ENCODE measurements at places on chromosomes 16 and 17.

- DNase-seq: no peak
Measured at GRCh38 chr17:80861418-80861815, 130.2 kb upstream of the CHMP6 start.

DNA sequence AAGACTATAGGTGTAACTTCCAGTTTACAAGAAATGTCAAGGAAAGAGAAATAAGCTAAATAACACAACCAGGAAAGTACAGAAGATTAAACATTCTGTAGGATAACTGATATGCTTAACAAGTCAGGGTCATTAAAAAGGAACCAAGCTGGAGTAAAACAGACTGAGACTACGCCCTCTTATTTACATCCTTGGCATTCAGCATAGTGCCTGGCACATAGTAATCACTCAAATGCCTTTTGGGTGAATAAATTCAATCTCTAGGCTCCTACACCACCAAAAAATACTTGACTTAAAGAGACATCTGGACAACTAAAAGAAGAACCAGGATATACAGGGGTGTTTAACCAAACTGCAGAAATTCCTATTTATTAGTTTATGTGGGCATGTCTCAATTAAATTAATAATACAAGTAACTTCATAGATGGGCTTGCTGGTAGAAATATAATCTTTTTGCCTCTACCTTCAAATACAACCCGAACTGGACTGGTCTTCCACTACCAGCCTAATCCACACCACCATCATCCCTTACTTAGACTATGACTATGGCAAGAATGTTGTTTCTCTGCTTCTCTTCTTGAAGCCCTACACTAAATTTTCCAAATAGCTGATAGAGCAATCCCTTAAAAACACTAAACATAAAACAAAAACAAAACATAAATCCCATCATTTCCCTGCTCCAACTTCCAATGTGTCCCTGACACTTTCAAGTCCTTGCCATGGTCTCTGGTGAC, 47.7 kb upstream of the ULK2 start:
- no peak for DNase-seq

- peak; percentile 72 for DNase-seq
Measured at GRCh38 chr17:74176546-74177001, 26.9 kb upstream of the RPL38 start.

- no peak for DNase-seq
Measured at GRCh38 chr17:61856035-61856434, 7.3 kb downstream of the BRIP1 start.

DNA sequence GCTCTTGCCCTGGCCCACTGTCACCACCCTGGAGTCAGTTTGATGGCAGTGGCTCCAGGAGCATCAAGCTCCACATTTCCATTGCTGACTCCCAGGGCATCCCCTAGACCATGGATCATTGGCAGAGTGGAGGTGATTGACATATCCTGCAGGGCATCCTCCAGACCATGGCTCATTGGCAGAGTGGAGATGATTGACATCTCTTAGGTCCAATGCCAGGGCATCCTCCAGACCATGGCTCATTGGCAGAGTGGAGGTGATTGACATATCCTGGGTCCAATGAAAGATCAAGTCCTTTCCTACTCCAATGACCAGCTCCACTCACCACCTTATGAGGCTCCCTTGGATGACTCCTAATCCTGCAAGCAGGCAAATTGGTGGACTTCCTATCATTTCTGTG, 174.3 kb upstream of the NLRP1 start:
- DNase-seq: no peak
